A549 treated with GW870086 at 1 μM for 4 hours (cell line): ENCODE measurements at places on chromosomes 3 and 15. TPM values are rescaled to one million over a fixed set of nuclear protein-coding genes. Genes with fewer than 3 reads are reported as not detected.

The PPP2R3A gene
- total RNA-seq = 1.1 to 3.4 TPM (median 2.4 TPM) in 5 replicates

The CADM2 gene
- total RNA-seq = 0.10 to 0.38 TPM (median 0.29 TPM) in 3 of 5 replicates, not detected in the others

The C3orf22 gene
- not detected in 5 replicates for total RNA-seq

The ASB14 gene
- not detected in 5 replicates for total RNA-seq

The TMEM207 gene
- total RNA-seq = not detected in 5 replicates

The ARRDC4 gene
- total RNA-seq = 0.11 to 0.27 TPM (median 0.21 TPM) in 5 replicates

The C3orf49 gene
- not detected in 5 replicates for total RNA-seq

The SI gene
- not detected in 5 replicates for total RNA-seq

The EPHA3 gene
- total RNA-seq = not detected in 5 replicates
